HT-29 (cell line): ENCODE measurements at places on chromosomes 3 and 15.

GRCh38 chr3:60053526-60054265, 1003.9 kb upstream of the CFAP20DC start:
- DNase-seq: no peak

DNA sequence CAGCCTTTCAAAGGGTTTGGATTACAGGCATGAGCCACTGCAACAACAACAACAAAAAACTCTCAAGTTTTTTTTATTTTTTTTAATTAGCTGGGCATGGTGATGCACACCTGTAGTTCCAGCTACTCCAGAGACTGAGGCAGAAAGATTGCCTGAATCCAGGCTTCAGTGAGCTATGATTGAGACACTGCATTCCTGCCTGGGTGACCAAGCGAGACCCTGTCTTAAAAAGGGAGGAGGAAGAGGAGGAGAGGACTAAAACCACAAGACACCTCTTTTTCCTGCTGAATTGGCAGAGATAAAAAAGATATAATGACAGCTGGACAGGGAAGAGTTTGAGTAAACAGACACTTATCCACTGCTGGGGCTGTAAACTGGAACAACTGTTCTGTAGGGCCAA, 22.7 kb upstream of the CHRNB4 start:
- no peak for DNase-seq

GRCh38 chr3:196273655-196274054, 13.9 kb downstream of the PCYT1A start:
- DNase-seq: no peak

- no peak for DNase-seq
Measured at GRCh38 chr15:38545179-38545578, 19.4 kb downstream of the RASGRP1 start.

GRCh38 chr15:31202953-31203352, 101.4 kb upstream of the TRPM1 start:
- DNase-seq: peak; percentile 23

- DNase-seq: no peak
Measured at GRCh38 chr3:128917291-128917690, 37.9 kb downstream of the ACAD9 start.

GRCh38 chr3:178075344-178075743, 460.9 kb upstream of the KCNMB2 start:
- no peak for DNase-seq

- no peak for DNase-seq
Measured at GRCh38 chr3:134605556-134605955, 45.3 kb downstream of the KY start.

GRCh38 chr15:98888820-98889479, 118.6 kb downstream of the PGPEP1L start:
- DNase-seq: peak; percentile 48

GRCh38 chr15:82680200-82681102, 29.2 kb downstream of the AP3B2 start:
- no peak for DNase-seq

GRCh38 chr15:44591326-44591725, 54.4 kb downstream of the EIF3J start:
- peak; percentile 78 for DNase-seq
